Activated naive CD8-positive, alpha-beta T cell treated with anti-CD3 and anti-CD28 coated beads for 36 hours (primary cell): ENCODE measurements at places on chromosomes 7 and 10. TPM values are rescaled to one million over a fixed set of nuclear protein-coding genes. Genes with fewer than 3 reads are reported as not detected.

Gene TOMM7
- total RNA-seq = 257 TPM

Gene RHBDD2
- total RNA-seq = 29.6 TPM

Gene HOXA5
- not detected for total RNA-seq

Gene KIF20B
- 63.2 TPM for total RNA-seq

Gene LHFPL3
- total RNA-seq = not detected

- no peak for DNase-seq
- H3K4me3 ChIP-seq = no peak overlapping the region
- peaks cover 2% of the 10 kb centered on the region for H3K36me3 ChIP-seq
- H3K27ac ChIP-seq = no peak overlapping the region
These were observed 77.1 kb downstream of the FRMPD2 start for GRCh38 chr10:48197236-48197899.

GRCh38 chr7:70775570-70776156 lies 356.3 kb upstream of the GALNT17 start:
- peaks cover 5% of the 10 kb centered on the region for H3K27me3 ChIP-seq
- no peak overlapping the region for H3K27ac ChIP-seq
- no peak for DNase-seq
- no peaks in the 10 kb centered on the region for H3K4me1 ChIP-seq
- H3K4me3 ChIP-seq = no peak overlapping the region
- no peaks in the 10 kb centered on the region for H3K36me3 ChIP-seq

DNA sequence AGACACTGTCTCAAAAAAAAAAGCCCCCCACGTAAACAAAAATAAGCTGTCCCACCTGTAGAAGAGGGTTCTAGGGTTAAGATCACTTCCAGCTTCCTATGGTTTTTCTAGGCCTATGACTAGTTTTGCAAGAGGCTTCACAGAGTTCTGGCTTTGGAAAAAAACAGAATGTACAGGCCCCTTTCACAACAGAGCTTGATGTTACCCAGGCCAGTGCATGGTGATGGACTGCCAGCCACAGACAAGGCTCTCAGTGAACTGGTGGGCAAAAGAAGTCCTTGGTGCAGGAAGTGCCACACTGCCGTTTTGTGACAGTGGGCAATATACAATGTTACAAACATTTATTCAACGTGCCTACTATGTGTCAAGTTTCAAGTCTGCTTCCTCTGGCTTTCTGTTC lies 18.3 kb upstream of the EFCAB10 start:
- H3K4me3 ChIP-seq = no peak overlapping the region
- DNase-seq = no peak
- no peak overlapping the region for H3K27ac ChIP-seq
- no peaks in the 10 kb centered on the region for H3K4me1 ChIP-seq
- peaks cover 10% of the 10 kb centered on the region for H3K27me3 ChIP-seq
- no peaks in the 10 kb centered on the region for H3K36me3 ChIP-seq

DNA sequence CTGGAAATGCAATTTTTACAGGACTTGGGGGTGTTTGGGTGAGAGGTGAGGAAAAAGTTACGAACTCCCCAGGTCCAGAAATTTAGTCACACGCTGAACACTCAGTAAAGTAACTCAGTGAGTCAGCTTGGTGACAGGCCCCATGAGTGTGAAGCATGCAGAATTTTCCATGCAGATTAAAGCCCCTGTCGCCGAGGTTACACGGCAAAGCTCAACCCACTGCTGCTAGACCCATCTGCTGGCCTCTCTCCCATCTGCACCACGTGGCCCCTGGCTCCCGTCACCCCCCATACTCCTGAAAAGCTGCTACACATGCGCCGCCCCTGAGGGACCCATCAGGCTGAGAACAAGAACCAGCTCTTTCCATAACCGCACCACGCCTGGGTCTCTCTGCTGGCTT lies 7.0 kb upstream of the MMP21 start:
- DNase-seq = no peak
- no peaks in the 10 kb centered on the region for H3K27me3 ChIP-seq
- peaks cover 14% of the 10 kb centered on the region for H3K4me1 ChIP-seq

DNA sequence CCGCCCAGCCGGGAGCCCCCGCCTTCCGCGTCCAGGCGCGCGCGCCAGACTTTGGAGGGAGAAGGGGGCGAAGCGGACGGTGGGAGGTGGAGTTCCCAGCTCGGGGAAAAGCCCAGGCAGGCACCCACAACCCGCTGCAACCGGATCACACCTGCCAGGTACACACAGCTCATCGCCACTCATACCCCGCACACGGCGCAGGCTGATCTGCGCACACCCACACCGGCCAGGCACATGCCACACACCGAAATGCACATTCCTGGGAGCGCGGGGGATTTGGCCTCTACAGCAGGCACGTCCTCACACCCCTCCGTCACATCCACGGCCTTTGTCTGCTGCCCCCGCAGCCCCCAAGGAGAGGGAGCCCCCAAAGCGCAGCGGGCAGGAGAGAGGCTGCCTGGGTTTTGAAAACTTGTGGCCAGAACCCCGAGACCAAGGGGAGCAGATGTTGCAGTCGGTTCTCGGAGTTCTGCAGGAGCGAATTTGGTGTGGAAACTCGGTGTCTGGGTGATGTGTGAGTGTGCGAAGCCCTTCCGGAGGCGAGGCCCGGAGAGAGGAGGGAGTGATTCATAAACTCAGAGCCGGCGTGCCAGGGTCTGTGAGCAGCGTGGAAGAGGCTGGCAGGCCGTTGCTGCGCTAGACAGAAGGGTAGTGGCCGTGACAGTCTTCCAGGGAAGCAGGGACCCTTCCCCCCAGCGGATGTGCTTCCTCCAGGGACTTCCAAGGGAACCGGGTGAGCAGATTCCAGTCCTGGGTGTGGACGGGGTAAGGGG lies 734 bp downstream of the CHST3 start:
- peak overlapping the region; percentile 55 for H3K27ac ChIP-seq
- peaks cover 44% of the 10 kb centered on the region for H3K27me3 ChIP-seq
- peak; percentile 64 for DNase-seq
- peaks cover 13% of the 10 kb centered on the region for H3K4me1 ChIP-seq
- peak overlapping the region; percentile 75 for H3K4me3 ChIP-seq

DNA sequence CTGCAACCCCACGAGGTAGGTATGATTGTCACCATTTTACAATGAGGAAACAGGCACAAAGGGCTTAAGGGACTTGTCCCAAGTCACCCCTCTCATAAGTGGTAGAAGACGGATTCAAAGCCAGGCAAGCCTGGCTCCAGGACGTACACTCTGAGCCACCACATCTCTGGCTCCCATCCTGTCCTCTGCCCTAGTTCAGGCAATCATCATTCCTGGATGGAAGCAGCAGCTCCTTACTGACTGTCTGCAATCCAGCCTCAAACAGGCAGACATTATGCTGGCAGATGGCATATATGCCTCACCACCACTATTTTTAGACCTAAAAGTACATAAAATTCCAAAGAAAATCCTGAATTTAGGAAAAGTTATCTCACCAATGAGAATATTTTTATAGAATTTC lies 100.7 kb downstream of the USP6NL start:
- H3K27ac ChIP-seq = no peak overlapping the region
- peaks cover 2% of the 10 kb centered on the region for H3K36me3 ChIP-seq
- peaks cover 7% of the 10 kb centered on the region for H3K4me1 ChIP-seq
- no peak overlapping the region for H3K4me3 ChIP-seq

DNA sequence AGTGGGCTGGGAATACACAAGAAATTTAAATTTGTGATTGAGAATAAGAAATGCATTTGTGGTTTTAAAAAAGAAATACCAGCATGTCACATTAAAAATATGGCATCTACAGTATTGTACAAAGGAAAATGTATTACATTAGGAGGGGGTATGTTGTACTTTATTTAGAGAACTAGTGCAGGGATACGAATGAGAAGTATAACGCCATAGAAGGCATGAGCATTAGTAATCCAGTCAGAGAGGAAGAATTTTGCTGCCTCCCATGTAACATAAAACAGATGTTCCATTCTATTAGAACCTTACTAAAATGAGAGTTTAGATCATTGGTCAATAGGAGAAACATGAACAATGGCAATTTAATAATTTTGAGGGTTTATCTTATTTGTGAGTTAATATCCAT lies 182.2 kb downstream of the ADK start:
- DNase-seq = no peak
- no peak overlapping the region for H3K4me3 ChIP-seq
- peaks cover 32% of the 10 kb centered on the region for H3K36me3 ChIP-seq
- no peaks in the 10 kb centered on the region for H3K27me3 ChIP-seq
- peaks cover 15% of the 10 kb centered on the region for H3K4me1 ChIP-seq

DNA sequence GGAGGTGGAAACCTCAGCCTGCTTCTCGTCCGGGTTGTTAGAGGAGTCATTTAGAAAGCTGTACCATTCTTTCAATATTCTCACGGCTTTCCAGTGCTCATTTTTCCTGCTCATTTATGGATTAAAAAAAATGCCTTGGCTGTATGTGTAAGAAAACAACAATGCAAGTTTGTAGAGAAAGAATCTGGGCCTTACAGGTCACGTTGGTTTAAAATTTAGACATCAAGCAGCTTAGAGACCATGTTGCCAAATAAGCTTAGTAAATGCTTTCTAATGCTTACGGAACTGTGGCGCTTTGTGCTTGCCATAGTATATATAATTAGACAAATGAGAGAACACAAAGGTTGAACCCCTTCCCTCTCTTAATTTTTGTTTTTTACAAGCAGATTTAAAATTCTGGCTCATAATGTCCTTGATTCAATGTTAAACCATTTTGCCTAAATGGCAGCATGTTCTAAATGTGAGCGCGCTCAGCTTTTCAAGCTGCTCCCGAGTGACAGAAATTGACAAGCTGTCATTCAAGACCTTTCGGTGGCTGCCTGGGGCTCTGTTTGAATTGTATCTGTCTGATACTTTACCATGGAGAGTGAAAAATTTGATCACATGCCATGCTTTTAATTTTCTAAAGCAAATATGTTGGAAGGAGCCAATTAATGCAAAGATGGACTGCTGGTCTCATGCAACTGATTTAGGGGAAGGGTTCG lies 1.1 kb downstream of the ARMS2 start:
- DNase-seq = no peak
- no peak overlapping the region for H3K27ac ChIP-seq
- no peak overlapping the region for H3K4me3 ChIP-seq
- H3K4me1 ChIP-seq = peaks cover 4% of the 10 kb centered on the region

DNA sequence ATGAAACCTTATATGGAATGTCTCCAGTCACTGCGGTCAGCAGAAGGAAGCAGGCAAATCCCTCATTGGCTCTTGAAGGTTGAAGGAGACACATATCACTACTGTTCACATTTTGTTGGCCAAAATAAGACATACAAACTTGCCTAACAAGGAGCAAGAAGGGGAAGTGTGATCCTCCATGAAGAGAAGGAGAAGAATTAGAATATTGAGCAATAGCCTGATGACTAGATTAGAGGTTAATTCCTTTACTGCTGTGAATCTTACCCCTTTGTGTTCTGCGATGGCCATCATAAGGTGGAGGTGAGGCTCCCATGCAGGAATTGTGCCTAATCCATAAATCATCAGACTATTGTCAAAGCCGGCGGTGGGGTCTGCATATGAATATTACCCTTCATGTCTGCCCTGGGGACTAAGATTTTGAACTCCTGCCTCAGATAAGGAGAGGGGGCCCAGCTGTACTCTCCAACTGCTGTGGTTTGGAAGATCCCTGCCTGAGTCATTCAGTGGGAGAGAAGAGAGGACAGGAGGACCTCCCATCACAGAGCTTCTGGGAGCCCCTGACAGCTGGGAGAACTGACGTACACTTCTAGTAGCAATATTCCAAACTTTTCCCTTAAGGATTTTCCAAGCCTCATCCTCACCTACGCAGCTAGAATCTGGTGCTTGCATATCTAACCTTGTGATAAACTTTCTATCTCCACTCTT lies 398.5 kb downstream of the REEP3 start:
- H3K27me3 ChIP-seq = peaks cover 14% of the 10 kb centered on the region
- no peak for DNase-seq
- H3K4me3 ChIP-seq = no peak overlapping the region
- H3K36me3 ChIP-seq = no peaks in the 10 kb centered on the region

DNA sequence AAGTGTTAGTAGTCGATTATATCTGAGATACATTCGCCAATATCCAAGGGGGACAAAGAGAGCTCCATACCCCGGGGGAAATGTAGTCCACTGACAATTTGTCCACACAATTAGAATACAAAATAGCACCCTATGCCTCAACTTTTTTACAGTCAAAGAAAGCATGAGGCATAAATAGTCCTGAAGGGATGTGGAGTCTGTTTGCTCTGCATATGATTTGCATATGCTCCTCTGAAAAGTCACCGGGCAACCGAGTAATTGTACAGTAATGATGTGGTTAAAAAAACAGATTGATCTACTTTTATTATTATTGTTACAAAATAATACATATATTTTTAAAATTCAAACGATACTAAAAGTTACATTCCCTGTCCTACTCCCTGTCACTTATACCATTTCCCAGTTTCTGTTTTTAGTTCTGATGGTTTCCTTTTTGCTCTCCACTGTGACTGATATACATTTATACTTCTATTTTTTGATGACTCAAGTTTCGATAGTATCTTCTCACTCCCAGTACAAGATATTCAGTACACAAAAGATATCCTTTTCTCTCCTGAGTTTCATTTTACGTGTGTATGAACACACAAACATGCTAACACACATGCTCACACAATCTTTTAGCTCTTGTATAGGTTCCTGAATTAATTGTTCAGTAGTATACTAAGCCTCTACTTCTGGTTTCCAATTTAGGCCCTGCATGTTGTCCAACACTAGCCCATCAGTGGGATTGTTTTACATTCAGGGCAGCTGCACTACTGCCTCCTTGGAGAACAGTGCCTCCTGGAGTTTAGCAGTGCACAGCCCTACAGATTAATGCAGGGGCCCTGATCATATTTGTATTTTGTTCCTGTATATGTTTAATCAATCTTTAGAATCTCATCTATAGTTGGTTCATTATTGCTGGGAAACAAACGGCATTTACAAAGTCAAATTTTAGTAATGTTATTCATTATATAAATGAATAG lies 130.9 kb downstream of the TES start:
- no peak overlapping the region for H3K27ac ChIP-seq
- H3K36me3 ChIP-seq = no peaks in the 10 kb centered on the region
- no peak for DNase-seq
- peaks cover 3% of the 10 kb centered on the region for H3K4me1 ChIP-seq

DNA sequence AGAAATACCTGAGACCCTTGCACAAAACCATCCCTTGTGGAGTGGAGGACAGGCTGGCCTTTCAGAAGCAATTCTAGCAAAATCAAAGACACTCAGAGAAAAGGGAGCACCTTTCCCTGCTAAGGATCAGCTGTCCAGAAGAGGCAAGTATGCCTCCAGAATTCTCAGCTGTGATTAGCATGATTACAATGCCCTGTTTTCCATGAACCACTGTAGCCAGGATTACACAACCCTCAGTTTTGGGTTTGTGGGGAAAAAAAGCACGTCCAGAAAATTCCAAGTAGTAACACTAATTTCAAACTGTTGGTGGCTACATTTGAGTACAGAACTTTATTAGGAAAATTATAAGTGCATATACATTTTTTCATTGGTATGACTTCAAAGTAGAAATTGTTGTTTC lies 15.0 kb downstream of the CXCL12 start:
- H3K27ac ChIP-seq = no peak overlapping the region
- H3K36me3 ChIP-seq = no peaks in the 10 kb centered on the region
- no peak overlapping the region for H3K4me3 ChIP-seq
- H3K4me1 ChIP-seq = no peaks in the 10 kb centered on the region
- no peak for DNase-seq

DNA sequence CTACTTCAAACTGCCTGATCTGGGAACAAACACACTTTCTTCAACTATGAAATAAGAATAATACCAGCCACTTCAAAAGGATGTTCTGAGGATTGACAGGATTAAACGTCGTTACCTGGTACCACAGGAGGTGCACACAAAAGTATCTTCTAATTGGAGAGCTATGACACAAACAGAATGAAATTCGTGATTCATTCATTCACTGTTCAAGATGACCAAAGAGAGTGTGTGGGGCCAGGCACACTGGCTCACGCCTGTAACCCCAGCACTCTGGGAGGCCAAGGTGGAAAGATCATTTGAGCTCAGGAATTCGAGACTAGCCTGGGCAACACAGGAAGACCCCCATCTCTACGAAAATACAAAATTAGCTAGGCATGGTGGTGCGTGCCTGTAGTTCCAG lies 50.9 kb downstream of the SFMBT2 start:
- no peak overlapping the region for H3K27ac ChIP-seq
- no peaks in the 10 kb centered on the region for H3K27me3 ChIP-seq
- peaks cover 76% of the 10 kb centered on the region for H3K36me3 ChIP-seq
- no peak overlapping the region for H3K4me3 ChIP-seq
- no peak for DNase-seq
